Smooth muscle cell of the brain vasculature (primary cell): ENCODE measurements at places on chromosomes 1 and 21.

DNA sequence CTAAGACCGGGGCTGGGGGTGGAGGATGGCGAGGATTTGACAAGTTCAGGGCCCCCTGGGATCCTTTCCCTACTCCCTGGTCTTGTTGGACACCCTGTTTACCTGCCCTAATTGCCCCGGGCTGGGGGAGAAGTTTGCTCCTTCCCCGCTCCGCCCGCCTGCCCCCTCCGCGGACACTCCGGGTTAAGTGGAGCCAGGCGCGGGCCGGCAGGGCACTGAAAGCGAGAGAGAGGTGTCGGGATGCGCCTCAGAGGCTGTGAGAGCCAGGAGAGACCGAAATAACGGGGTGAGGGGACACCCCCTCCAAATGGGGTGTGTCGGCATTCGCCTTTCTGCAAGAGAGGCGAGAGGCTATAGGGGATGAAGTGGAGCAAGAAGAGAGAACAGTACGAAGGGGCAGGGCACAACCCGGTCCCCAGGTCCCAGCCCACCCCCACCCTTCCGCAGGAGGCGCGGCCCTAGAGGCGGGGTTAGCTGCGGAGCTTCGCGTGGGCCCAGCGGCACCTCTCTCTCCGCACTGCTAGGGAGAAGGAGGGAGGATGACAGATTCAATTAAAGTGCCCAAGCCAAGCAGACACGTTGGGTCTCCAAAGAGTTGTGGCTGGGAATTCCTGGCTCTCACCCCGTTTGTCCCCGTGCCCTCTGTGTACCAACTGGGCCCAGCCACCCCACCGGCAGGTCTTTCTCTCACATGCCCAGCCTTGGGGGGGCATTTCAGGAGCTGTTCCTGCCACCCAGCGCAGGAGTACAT is 3.8 kb downstream of the EFNA3 start:
- no peak for DNase-seq

DNA sequence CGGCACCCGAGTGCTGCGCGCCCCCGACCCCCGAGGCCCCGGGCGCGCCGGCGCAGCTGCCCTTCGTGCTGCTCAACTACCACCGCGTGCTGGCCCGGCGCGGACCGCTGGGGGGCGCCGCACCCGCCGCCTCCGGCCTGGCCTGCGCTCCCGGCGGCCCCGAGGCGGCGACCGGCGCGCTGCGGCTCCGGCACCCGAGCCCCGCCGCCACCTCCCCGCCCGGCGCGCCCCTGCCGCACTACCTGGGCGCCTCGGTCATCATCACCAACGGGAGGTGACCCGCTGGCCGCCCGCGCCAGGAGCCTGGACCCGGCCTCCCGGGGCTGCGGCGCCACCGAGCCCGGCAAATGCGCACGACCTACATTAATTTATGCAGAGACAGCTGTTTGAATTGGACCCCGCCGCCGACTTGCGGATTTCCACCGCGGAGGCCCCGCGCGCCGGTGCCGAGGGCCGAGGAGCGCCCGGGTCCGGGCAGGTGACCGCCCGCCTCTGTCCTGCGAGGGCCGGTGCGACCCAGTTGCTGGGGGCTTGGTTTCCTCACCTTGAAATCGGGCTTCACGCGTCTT is 49.0 kb downstream of the SIM2 start:
- DNase-seq, result no peak

DNA sequence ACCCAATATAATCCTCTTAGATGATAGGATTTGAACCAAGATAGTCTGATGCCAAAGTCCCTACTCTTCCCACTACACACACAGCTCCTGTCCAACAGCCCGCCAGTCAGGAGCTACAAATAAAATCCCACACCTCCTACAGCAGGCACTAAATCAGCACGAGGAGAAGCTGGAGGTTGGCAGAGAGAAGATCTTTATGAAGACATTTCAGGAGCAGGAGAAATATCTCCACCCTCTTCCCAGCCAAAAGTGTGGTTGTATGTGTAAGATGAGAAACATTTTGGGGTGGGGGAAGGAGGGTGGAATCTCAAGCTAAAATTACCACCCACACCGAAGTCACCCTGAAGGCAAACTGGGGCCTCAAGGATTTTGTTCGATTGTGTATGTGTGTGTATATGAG is 54.5 kb downstream of the PLXNA2 start:
- DNase-seq, result no peak

- DNase-seq, result no peak
These were observed 3.0 kb upstream of the SDE2 start for GRCh38 chr1:226001963-226002666.

DNA sequence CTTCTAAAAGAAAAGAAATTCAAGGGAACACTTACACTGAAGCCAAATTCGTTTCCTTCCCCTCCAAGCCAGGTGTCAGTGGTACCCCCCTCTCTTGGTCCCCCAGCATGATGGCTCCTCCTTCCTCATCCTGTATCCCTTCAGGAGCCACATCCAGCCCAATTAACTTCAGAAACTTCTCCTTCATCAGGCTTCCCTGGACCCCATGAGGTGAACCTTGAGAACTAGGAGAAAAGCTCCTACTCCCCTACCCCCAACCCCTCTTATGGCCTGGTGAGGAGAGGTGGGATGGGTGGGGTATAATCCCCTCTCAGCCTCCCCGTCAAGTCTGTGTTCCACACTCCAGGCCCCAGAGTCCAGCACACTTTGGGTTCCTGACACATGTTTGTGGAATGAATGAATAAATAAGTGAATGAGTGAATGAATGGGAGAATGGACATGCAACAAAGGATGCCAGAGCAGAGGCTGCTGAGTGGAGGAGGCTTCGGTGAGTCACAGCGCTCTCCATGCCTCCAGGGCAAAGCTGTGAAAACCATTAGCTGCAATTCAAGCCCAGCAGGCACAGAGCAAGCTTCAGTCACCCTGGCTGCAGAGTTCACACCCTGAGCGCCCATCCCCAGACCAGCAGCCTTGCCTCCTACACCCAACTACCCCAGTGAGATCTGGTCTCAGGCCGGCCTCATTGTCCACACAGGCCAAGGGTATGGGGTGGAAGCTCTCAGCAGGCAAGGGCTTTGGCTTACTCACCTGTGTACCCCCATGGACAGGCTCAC is 43.8 kb downstream of the BATF3 start:
- DNase-seq, result no peak

DNA sequence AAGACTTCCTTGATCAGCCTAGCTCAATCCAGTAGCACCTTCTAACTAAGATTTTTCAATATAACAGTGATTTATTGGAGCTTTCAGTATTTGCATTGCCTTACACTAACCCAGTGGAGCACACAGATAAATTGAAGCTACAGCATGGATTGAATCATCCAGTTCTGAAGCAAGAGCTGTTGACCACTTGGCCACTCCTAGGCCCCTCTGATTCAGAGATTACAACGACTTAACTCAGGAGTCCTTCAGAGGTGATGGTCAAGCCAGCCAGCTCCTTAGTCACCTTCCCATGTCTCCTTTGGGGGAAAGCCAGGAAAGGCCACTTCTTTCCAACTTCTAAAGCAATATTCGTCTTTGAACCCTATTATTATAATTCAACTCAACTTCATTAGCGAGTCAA is 151.8 kb downstream of the TENT5C start:
- DNase-seq, result no peak

DNA sequence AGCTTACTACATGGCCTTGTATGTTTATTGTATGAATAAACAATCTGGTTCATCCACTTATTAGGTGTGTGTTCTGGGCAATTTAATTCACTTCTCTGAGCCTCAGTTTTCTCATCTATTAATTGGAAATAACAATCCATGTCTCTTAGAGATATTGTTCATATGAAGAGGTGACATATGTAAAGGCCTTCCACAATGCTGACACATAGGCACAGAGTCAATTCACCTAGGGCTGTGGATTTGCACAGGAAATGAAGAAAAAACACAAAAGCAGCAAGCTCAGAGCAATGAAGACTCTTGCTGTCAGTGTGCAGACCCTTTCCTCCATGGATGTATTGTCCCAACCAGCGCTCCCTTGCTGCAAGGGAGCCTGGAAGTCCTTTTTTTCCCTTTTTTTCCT is 195.2 kb upstream of the CAMK1G start:
- DNase-seq, result no peak

GRCh38 chr21:41562101-41563000 is 54.4 kb upstream of the TMPRSS2 start:
- DNase-seq, result no peak
